ENCODE measurements at places on chromosomes 4 and X. TPM values are rescaled to one million over a fixed set of nuclear protein-coding genes. Genes with fewer than 3 reads are reported as not detected.

Gene MAGEB10
- not detected for total RNA-seq

Gene RPL36A
- 280 TPM for total RNA-seq

Gene GPRASP2
- total RNA-seq: 5.4 TPM

Gene TCEAL6
- total RNA-seq: 0.83 TPM

Gene NEUROG2
- total RNA-seq: not detected

Gene SOWAHB
- not detected for total RNA-seq

Gene TMEM156
- total RNA-seq: not detected

Gene ZFP42
- total RNA-seq: not detected

Gene FRG2
- not detected for total RNA-seq

Gene SCD5
- total RNA-seq: 21.2 TPM

DNA sequence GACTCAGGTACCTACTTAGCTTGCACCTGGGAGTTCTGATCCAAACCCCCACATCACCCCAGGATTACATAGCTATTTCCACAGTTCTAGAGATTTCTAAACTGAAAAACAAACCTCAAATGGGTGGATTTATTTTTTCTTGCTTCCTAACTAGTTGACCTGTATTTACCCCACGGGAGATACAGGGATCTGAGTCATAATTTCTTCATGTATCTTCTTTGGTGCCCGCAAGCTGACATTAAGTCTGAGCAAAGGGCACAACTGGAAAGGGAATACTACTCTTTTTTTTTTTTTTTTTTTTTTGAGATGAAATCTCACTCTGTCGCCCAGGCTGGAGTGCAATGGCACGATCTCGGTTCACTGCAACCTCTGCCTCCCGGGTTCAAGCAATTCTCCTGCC, 10.0 kb upstream of the ELOVL6 start:
- DNase-seq: no peak

DNA sequence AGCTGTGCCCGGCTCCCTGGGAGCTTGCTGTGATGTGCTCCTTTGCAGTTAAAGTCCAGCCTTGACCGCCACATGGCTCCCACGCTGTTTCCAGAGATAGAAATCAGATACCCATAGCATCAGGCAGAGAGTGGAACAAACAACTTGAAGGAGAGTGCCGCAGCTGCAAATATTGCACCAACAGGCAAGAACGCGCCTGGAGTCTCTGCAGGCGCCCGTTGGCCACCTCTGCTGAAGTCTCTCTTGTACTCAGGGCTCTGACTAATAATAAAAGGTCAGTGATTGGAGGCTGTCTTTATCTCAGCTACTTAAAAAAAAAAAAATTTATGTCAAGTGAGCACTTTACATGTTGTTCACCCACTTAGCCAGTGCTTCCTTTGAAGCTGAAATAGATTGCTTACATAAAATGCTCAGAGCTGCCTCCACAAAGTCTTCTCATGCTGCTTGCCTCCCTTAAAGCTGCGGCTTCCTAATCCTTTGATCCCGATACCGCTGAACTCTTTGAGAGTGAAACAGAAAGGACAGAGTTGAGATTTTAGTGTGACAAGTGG, 30.9 kb upstream of the TENM3 start:
- peak; percentile 86 for DNase-seq

DNA sequence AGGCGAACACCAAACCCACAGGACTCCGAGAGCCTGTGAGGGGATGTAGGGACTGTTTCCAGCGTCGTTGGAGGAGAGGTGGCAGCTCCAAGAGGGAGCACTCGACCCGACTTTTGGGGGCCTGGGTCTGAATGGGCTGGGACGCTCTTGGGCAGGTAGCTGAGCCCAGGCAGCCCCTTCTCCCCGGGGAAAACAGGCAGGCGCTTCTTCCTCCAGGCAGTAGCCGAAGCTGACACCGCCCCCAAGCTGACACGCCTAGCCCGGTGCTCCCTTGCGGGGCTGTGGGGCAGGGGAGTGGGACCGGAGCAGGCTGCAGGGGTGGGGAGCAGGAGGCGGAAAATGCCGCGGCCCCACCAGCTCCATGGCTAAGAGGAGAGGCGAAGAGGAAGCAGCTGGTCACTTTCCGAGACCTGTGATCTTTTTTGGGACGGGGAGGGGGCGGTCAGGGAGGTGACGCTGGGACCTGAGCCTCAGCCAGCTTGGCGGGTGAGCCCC, 4.2 kb downstream of the NKX1-1 start:
- DNase-seq: no peak

- DNase-seq: no peak
Measured at GRCh38 chrX:103685396-103685795, 1.1 kb downstream of the MORF4L2 start.

- no peak for DNase-seq
Measured at GRCh38 chrX:149799095-149799714, 17.5 kb downstream of the MAGEA9 start.

DNA sequence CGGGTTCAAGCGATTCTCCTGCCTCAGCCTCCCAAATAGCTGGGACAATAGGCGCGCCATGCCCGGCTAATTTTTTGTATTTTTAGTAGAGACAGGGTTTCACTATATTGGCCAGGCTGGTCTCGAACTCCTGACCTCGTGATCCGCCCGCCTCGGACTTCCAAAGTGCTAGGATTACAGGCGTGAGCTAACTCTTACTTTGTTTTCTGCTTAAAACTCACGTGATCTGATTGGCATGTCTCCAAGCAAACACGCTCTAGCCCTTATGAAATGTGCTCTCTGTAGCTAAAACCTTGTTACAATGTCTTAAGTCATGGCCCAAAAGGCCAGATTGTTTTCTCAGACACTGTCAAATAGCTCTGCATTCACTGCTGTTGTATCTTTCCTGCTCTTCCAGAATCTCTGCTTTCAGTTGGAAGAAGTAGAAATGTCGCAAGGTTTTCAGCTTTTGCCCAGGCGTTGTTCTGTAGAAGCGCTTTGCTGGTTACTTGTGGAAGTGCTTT, 39.7 kb upstream of the OGT start:
- no peak for DNase-seq

GRCh38 chr4:55707507-55707906, 71.4 kb upstream of the NMU start:
- DNase-seq: no peak

DNA sequence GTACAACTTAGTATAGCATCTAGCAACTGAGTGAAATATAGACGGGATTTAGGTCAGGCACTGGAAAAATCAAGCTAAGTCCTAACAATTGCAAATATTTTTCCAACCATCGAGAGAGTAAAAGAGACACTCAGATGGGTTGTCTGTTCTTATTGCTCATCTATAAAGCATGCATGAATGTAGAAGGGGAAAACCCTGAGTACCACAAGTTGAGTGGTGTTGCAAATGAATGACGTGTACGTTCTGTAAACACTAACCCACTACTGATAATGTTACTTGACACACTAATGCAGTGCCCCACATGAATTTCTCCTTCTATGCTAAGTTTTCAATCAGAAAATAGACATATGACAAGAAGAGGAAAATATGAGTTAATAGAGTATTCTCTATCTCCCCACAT, 211.2 kb downstream of the COX18 start:
- DNase-seq: no peak

DNA sequence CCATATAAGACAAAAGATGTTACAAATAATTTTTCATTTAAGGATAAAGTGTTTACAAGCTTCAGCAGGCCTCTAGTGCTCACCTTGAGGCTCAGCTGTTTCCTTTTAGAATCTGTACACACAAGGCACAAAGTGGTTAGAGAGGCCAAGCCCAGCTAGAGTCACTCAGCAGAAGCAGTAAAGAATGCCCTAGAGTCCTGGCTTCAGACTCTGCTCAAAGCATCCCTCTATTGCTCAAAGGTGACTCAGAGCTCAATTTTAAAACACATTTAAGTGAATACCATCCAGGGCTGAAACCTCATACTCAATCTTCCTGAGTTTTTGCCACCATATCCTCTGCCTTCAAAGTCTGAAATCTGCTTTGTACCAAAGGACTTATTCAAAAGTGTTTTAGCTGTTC, 22.6 kb upstream of the PHF8 start:
- no peak for DNase-seq

- no peak for DNase-seq
Measured at GRCh38 chr4:150209140-150209829, 131.0 kb downstream of the DCLK2 start.

DNA sequence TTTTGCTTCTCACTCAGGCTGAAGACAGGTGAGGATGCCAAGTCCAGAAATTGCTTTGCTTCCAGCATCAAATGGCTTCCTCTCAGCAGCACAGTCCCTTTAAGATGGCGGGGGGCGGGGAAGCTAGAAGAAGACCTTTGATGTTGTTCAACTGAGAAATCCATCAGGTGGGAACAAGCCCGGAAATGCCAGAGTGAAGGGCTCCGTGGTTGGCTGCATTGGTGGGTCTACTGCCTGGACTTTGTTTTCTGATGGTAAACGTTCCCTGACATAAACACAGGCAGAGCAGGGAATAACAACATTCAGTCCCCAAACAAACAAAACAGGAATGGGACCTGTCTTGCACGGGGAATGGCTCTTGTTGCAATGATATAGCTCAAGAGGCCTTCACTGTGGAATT, 37.3 kb downstream of the APLN start:
- no peak for DNase-seq

DNA sequence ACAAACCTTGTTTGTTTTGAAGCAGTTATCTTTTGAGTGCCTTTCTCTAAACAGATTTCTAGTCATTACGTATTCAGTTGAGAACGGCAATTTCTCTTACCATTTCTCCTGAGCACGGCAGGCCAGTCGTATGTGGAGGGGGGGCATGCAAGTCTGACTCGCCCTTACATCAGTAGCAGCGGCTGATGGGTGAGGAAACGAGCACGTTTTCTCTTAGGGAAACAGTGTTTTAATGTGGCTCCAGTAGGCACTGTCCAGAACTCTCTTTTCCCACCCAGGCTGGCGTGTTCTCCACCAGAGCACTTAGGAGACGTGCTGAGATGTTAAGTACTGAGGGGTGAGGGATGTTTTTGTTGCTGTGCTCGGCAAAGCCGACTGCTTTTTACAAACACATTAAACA, 240.5 kb downstream of the STIM2 start:
- no peak for DNase-seq

DNA sequence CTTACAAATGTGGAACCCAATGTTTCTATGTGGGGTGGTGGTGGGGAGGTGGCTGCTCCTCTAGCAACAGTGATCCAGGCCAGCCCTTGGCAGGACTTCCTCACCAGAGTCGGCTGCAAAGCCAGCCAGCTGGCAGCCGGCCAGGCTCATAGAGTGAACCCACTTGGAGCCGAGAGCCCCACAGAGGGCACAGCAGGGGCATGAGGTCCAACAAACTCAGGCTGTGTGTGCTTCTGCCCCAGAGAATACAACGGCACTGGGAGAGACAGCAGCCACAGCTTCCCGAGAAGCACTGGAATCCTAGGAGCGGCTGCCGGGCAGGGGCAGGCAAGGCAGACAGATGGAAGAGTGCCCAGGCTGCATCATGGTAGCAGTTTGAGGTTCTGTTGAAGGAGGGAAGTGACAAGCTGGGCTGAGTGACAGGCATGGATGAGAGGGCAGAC, 23.5 kb upstream of the SOWAHD start:
- no peak for DNase-seq

- no peak for DNase-seq
Measured at GRCh38 chr4:142778900-142779299, 67.2 kb downstream of the INPP4B start.

- no peak for DNase-seq
Measured at GRCh38 chrX:50707405-50707804, 106.6 kb downstream of the SHROOM4 start.

- DNase-seq: no peak
Measured at GRCh38 chrX:1212532-1212931, at the start of gene CRLF2. Gene CRLF2, minus strand, starts transcription at chrX:1212649. Its CDS starts 15 bp downstream, at chrX:1212634.

DNA sequence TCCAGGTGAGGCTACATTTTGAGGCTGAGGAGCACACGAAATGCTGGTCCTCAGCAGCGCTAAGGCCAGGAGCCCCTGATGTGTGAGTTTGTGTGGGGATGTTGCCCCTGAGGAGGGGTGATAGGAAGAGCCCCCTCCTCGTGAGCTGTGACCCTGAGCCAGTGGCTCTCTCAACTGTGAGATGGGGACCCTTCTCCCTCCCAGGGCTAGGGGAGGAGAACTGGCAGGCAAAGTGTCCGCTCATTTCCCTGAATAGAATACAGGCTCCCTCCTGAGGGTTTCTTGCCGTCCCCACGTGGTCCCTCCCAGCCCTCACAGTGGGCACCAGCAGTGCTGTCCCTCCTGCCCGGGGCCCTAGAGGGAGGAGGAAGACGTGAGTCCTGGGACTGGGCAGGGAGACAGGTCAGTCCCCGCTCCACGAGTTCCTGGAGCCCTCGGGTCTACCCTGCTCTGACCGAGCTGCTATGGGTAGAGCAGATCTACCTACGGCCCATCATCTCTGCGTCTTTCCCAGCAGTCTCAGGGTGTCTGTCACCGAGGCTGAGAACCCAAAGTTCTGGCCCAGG, 21.0 kb upstream of the TBC1D14 start:
- DNase-seq: no peak

- no peak for DNase-seq
Measured at GRCh38 chrX:107577933-107578332, 50.4 kb upstream of the PRPS1 start.

GRCh38 chr4:6337331-6337935, 67.8 kb downstream of the WFS1 start:
- DNase-seq: no peak

- DNase-seq: no peak
Measured at GRCh38 chr4:18689308-18690115, 668.0 kb upstream of the LCORL start.

GRCh38 chr4:5845035-5845905, 47.6 kb downstream of the CRMP1 start:
- DNase-seq: no peak

DNA sequence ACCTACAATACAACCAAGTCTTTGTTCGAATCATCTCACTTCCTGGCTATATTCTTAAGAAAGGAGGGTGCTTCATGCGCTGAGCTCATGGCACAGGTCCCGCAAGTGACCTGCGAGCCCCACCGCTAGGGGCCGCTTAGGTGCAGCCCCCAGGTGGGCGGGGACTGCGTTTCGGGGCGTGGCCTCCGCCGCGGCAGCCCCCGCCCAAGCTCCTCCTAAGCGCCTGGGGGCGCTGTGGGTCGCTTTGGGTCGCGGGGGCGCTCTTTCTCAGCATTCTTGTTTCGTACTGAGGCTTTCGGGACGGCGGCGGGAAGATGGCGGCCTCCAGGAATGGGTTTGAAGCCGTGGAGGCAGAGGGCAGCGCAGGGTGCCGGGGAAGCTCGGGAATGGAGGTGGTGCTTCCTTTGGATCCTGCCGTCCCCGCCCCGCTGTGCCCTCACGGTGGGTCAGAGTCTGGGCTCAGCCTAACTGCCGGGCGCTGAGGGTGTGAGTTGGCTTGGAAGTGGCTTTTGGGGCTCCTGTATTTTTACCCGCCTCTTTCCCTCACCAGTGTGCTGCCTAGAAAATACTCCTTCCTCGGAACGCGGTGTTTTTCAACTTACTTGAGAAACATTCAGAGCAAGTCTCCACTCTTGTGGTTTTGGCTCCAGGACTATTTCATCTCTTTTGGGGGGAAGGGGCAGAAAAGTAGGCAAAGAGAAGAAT, at the start of gene ZCCHC4:
Gene ZCCHC4 (plus strand): TSS at position 279 of the 705 bp plus-strand sequence. CDS start 36 bp downstream, at position 315.
- DNase-seq: peak; percentile 93

GRCh38 chrX:46380148-46380752, 165.0 kb downstream of the ZNF674 start:
- no peak for DNase-seq

DNA sequence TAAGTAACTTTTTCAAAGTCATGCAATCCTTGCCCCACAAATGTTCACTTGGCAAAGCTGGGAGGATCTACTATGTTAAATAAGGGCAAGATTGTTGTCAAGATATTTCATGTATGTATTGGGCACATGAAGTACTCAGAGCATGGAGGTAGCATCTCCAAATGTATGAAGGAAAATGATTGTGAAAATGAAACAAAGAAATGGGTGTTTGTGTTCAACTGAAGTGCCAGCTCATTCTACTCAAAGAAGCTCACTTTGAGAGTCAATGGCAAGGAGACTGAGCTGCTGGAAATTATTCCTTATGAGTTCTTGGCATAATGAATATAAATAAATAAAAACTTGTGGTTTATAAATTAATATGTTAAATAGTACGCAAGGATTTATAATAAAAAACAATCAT, 124.5 kb upstream of the ARSJ start:
- DNase-seq: no peak
